ENCODE measurements at places on chromosomes 4 and X.

DNA sequence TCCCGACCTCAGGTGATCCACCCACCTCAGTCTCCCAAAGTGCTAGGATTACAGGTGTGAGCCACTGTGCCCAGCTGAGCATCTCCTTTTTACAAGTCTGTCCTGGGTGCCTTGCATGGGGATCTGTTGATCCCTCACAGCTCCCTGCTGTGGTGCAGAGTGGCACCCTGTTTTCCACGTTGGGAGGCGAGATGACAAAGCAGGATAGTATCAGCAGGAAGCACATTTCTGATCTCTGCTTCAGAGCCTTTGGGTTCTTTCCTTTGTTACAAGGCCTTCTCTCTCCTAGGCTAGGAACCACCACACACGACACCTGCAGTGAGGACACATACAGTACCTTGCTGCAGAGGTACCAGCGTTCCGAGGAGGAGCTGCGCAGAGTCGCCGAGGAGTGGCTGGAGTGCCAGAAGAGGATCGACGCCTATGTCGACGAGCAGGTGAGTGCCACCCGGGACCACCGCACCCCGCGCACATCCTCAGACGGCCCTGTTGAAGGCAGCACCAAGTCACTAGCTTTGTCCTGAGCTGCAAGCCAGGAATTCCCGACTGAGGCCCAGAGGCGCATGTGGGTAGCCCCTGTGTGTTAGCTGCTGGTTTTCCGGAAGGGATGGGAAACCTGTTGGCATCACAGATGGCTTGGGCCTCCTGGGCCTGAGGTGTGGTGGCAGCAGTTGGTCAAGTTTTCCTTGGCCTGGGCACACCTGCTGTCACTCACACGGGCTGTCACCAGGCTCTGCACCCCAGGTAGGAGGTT lies 109.6 kb downstream of the TNIP2 start:
- no peak for DNase-seq

- no peak for DNase-seq
These were observed 166.2 kb upstream of the RPS6KA3 start for GRCh38 chrX:20432746-20433387.

- DNase-seq = no peak
These were observed 35.1 kb upstream of the GEMIN8 start for GRCh38 chrX:14064626-14065432.

DNA sequence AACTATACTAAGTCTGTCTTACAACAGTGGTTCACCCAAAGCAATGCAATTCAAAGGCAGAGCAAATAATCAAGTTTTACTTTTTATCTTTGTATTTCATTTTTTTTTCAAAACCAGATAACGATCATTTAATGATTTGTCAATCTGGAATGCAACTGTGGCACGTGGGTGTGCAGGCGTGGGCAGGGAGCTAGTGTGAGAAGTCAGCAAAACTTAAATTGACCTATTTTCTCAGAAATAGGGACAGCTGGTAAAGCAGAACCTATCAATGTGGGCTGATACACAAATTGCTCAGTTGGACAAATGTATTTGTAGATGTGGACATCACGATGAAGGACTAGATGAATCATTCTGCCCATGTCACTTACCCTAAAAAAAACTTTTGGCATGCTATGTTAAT lies 105.6 kb downstream of the CBLL2 start:
- no peak for DNase-seq

- DNase-seq = no peak
These were observed 21.3 kb upstream of the PNPLA4 start for GRCh38 chrX:7948483-7948882.

- DNase-seq = no peak
These were observed 52.1 kb upstream of the RAP2C start for GRCh38 chrX:132271311-132271778.

DNA sequence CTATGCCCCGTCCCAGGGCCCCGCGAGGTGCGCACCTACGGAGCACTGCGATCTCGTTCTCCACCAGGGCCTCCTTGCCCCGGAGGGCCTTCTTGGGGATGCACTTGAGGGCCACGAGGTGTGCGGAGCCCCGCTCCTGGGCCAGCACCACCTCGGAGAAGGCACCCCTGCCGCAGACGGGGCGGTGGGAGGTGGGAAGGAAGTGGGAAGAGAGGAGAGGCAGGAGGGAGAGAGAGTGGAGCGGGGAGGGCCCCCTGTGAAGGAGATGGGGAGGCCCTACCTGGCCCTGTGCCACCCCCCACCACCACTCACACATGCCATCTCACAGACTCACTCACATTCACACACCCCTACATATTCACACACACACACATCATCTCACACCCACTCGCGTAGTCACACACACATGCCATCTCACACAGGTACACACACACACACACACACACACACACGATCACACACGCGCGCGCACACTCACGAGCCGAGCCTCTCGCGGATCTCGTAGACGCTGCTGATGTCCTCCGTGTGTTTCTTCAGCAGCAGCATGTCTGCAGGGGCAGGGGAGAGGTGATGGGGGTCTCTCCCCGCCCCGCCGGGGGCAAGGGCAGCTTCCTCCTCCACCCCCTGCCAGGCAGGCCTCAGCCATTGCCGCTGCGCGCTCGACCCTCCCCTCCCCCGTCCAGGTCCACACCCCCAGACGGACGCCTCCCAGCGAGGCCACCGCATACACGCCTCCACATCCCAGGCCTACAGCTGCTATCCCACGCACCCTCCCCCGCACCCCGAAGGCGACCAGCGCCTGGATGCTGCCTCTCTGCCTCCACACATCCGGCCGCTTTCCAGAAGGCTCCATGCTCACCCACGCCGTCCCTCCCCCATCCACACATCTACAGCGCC lies 834 bp downstream of the PNCK start:
- no peak for DNase-seq

- no peak for DNase-seq
These were observed 103.3 kb downstream of the IL15 start for GRCh38 chr4:141739636-141740035.

DNA sequence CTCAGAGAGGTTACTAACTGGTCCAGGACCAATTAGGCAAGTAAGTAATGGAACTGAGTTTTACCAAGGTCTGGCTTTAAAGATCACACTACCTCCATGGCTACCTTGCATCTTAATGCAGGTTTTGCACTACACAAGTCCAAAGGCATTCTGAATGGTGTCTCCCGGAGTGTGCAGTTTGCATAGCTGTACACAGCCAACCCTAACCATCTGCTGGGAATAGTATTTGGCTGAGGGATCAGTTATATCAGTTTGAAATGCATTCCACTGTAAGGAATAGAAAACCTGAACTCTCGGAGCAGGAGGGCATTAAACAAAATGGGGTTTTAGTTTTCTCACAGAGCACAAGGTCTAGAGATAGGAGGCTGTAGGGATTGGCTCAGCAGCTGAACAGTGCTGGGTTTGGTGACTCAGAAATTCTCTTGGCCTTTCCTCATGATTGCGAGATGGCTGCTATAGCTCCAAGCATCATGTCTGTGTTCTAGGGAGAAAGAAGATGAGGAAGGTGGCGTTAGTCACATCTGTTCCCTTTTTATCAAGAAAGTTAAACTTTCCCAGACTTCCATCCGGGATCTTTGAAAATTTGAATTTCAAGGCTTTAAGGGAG lies 177.1 kb downstream of the NHS start:
- DNase-seq = no peak

GRCh38 chr4:2047781-2048581 lies 11.1 kb upstream of the NAT8L start:
- no peak for DNase-seq

- no peak for DNase-seq
These were observed 256.3 kb downstream of the CENPC start for GRCh38 chr4:67288964-67289363.

DNA sequence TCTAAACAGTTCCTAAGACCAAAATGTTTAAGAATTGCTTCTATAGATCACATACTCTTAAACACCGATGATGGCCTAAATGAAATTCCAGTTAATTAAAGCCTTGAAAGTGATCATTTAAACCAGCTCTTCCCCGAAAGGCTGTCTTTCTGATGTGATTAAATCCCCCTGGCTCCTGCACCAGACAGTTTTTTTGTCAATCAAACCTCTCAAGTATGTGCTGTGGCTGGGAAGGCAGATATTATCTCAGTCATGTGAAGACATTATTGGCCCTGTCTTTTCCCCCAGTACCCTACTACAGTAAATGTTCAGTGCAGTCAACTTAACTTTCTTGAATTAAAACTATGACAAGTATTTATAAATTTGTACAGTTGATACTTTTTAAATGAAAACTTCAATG lies 121.0 kb upstream of the MYOZ2 start:
- DNase-seq = no peak

DNA sequence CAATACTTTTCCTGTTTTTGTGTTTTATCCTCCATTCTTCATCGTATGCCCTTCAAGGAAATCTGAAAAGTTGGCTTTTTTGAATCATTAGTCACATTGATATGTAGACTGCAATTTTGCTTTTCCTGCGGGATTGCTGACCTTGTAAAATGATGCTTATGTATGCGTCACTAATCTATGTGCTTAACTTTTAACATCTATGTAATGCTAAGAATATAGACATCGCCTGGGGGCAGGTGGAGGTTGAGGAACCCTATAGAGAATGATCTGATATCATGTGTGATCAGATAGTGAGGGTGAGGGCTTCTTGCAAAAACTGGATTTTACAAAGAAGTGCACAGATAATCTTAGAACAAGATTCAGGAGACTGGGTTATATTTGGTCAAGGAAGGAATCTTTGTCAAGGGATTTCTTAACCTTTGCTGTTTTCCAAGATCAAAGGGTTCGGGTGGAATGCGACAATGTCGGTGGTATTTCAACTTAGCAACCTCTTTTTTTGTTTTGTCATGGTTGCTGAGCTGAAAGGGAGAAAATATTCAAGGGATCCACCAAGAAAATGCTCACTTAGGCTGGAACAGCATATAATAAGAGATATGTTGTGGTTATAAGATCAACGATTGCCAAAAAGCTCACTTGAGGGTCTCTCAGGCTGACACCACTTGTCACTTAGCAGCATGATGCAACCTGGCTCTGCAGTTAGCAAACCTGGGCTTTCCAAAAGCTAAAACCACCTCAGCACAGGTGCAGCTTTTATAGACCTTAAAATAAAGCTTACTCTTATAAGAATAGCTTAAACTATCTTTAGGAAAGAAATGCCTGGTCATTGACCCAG lies 70.6 kb upstream of the PUDP start:
- DNase-seq = no peak

GRCh38 chr4:5424901-5425300 lies 283.5 kb downstream of the EVC2 start:
- DNase-seq = no peak

- no peak for DNase-seq
These were observed 1.3 kb downstream of the ASB12 start for GRCh38 chrX:64229154-64229553.

- DNase-seq = no peak
These were observed 691 bp upstream of the USP46 start for GRCh38 chr4:52659722-52660261.

DNA sequence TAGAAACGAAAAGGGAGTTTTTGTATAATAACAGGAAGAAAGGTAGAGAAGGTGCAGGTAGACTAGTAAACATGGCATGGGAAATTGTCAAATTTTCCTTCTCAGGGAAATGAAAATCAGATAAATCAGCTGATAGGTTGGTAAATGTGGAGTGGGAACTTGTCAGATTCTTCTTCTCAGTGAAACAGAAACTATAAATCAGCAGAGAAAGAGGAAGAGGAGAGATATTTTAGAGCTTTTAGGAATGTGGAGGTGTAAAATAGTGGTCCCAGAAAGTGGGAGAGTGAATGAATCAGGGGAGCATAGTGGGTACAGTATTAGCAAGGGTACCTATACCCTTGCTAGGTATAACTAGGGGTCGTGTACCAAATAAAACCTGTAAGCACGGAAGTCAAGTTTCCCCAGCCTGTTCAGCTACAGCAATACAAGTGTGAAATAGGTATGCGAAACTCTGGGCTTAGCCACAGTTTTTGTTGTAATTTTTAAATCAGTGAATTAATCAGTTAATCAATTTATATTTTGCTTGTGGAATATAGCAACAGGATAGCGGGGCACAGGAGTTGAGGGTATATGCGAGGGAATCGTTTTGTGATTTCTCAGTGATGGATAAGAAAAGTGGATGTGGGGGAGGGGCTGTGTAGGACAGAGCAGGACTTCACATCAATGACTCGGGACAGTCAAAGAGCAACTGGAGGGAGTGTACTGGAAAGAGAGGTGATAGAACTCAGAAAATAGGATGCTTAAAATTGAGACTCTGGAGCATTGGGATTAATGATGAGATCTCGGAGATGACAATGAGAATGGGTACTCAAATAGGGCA lies 561.5 kb downstream of the INPP4B start:
- no peak for DNase-seq

- DNase-seq = no peak
These were observed 131.1 kb upstream of the SCML1 start for GRCh38 chrX:17606231-17606630.

- DNase-seq = no peak
These were observed 692.8 kb upstream of the TENM3 start for GRCh38 chr4:181550381-181550780.

- DNase-seq = peak; percentile 34
These were observed 316.2 kb downstream of the GPAT3 start for GRCh38 chr4:83852085-83852451.

- DNase-seq = no peak
These were observed 13.2 kb upstream of the IRF2 start for GRCh38 chr4:184487503-184487902.

DNA sequence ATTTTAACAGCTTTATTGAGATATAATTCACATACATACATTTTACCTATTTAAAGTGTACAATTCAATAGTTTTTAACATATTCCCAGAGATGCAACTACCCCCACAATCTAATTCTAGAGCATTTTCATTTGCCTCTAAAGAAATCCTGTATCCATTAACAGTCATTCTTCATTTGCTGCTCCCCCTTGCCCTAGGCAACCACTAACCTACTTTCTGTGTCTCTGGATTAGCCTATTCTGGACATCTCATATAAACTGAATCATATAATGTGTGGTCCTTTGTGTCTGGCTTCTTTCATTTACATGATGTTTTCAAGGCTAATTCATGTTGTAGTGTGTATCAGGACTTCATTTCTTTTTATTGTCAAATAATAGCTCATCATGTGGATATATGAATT lies 105.1 kb upstream of the GRPR start:
- no peak for DNase-seq

DNA sequence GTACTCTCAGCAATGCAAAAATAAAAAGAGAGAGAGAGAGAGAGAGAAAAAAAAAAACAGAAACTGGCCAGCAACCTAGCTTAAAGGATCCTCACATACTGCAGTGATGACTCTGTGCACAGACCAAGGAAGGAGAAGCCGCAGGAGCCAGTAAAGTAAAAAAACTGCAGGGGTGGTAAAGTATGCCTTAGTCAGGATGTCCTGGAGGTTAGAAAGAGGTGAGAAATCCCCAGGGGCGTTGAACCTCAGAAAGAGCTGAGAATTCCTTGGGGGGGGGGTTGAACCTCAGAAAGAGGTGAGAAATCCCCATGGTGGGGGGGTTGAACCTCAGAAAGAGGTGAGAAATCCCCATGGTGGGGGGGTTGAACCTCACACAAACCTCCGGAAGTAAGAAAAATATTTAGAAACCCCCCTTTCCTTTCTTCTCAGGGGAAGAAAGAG lies 48.0 kb downstream of the MAGEA9 start:
- no peak for DNase-seq

- DNase-seq = peak; percentile 12
These were observed 843.4 kb downstream of the FSTL5 start for GRCh38 chr4:161320377-161320776.

GRCh38 chr4:78308517-78308916 lies 243.1 kb upstream of the ANXA3 start:
- DNase-seq = no peak
